ENCODE measurements at places on chromosomes 5 and 9.

GRCh38 chr5:98899456-98899855 is 29.4 kb downstream of the CHD1 start:
- DNase-seq: no peak

DNA sequence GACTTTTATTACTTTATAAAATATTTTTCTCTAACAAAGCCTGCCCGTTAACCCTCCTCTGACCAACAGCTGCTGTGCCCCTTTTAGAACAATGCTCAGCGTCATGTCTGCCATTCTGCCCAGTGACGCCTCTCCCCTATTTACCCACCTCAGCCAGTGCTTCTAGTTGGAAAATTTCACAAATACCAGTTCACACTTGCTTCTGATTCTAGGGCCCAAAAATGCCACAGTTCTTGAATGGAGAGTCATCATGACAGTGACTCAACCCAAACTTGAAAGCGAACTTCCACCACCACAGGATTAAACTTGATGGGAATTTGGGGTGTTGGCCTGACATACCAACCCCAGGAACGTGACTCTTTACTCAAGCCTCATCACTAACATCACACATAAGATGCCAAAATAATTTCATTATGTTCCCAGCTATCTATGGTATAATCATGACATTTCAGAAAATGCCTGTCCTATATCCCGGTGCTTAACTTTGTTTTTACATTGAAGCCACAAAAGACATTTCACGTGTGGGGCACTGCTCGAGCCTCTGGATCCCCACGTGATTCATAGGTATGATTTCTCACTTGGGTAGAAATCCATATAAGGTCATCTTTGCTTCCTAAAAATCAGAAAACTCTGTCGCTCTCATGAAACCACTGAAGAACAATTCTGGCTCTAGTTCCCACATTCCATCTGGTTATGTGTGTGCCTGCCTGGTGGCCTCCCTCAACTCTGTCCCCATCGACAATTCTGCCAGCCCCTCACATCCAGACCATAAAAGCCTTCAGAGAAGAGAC is 220.9 kb downstream of the ACTL7B start:
- no peak for DNase-seq

DNA sequence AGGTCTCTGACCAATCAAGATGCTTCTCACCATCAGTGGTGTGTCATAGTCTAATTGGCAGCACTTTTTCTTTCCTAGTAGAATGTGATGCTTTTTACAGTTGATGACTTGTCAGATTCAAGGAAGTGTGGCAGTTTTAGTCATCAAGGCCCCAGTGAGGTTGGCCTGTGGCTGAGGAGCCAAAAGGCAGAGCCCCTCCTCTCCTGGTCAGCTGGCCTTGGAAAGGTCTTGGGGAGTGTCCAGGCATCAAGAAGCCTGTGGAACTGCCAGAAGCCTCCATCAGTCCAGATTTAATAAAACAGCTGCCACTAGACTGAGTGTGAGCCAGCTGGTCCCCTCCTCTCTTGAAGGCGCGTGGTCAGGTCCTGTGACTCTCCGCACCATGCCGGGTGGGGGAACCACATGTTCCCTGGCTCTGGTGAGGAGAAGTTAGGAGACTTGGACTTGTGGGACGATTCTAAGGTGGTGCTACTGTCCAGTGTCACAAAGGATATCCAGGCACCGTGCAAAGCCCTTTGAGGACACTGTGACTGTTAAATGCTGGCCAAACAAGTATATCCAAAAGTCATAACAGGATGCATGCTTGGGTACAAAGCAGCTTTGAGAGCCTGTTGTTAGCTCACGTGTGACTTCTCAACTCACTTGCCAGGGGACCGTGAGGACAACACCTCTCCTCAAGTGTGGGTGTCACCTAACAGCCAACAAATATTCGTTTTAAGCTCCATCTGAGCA is 6.1 kb upstream of the ANGPTL2 start:
- DNase-seq: no peak

GRCh38 chr5:173055722-173055982 is 500 bp upstream of the CREBRF start:
- no peak for DNase-seq

DNA sequence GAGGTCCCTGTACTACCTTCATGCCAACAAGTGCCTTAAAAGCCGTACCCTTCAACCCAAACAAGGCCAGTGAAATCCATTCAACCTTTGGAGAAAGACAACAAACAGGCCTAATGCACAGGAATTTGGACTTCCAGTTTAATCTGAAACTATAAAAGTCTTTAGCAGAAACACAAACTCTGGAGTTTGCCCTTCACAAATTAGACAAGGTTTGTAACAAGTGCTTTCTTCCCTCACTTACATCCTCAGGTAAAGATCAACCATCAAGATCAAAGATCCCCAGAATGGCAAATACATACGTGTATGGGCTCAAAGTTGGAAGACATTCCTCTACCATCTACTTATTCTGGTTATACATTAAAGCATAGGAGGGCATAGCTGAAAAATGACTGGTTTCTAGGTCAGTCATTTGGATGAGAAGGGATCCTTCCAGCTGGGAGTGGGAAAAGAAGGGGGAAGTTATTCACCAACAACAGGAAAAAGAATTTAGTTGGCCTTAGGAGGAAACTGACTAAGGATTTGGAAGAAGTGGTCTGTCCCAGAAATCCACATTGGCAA is 2.0 kb downstream of the DAB2 start:
- no peak for DNase-seq

GRCh38 chr9:76181020-76181641 is 213.1 kb downstream of the RFK start:
- peak; percentile 11 for DNase-seq

DNA sequence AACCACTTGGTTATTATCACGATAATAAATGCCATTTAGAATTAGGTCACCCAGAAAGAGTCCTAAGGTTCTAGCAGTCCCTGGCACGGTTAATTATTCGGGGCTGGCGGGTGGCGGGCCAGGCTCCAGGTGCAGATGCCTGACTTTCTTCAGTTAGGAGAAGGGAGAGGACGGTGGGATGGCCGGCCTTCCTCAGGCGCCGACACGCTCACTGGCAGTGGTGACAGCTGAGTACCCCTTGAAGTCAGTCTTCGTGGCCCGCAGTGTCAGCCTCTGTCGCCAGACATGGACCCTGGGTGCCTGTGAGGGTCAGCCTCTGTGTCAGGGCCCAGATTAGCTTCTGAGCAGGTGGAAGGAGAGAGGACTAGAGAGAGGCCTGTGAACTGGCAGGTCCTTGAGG is 21.1 kb upstream of the EXOC3 start:
- DNase-seq: no peak

DNA sequence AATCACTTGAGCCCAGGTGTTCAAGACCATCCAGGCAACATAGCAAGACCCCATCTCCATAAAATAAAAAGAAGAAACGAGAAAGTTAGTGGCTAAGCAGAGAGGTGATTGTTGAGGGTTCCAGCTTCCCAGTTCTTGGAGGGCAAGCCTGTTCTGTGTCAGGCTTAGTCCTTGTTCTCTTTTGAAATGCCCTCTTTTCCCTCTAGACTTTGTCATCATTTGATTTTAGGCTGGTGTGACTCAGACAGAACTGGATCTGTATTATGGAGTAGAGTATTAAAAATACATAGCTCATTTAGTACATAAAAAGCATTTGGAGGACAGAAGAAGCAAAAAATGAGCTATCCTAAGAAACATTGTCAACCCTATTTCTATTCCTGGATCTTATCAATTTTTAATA is 159.4 kb downstream of the CD180 start:
- no peak for DNase-seq

DNA sequence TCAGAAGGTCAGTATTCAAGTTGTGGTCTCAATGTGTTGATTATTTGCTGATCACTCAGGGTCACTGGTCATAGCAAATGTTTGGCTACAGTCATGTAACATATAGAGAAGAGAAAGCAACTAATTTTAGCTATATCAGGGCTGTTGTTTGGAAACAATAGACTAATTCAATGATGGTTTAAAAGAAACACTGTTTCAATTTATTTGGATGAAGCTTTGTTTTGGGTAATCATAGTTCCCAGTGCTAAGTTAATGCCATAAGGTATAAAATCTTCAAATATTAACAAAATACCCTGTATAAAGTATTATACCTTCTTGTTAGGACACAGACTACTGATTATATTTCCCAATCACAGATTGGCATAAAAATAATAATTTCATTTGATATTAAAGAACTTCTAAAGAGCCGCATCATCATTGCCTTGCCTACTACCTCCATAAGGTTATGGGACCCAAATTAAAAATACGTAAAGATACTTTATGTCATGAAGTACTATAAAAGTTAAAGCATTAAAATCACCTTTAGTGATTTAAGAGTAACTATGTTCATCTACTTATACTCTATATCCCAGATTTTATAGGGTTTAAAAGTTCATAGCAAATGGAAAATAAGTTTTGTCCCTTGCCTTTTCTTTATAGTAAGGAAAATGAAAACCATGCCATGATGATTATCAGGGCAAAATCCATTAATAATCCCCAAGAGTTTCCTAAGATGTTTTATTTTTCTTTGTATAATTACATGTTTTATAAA is 6.0 kb downstream of the NR3C1 start:
- no peak for DNase-seq

GRCh38 chr5:150584556-150585335 is 55.7 kb upstream of the SYNPO start:
- no peak for DNase-seq

- no peak for DNase-seq
Observed at GRCh38 chr9:35978792-35979191, 20.8 kb upstream of the OR2S2 start.

- DNase-seq: no peak
Observed at GRCh38 chr9:12784461-12785259, 9.8 kb downstream of the LURAP1L start.

DNA sequence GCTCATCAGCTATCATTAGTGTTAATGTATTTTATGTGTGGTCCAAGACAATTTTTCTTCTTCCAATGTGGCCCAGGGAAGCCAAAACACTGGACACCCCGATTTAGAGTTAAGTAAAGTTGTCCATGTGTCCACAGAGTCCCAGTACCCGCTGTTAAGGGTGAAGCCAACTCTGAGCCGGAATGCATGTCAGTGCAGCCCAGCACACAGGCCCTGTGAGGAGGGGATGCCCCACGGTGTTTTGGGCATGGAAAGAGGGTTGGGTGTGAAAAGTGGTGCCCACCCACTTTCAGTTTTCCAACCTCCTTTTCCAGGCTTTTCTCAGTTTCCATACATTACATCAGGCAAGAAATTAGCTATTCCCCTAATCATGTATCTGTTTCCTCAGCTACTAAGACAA is 24.4 kb downstream of the SHC3 start:
- DNase-seq: no peak

DNA sequence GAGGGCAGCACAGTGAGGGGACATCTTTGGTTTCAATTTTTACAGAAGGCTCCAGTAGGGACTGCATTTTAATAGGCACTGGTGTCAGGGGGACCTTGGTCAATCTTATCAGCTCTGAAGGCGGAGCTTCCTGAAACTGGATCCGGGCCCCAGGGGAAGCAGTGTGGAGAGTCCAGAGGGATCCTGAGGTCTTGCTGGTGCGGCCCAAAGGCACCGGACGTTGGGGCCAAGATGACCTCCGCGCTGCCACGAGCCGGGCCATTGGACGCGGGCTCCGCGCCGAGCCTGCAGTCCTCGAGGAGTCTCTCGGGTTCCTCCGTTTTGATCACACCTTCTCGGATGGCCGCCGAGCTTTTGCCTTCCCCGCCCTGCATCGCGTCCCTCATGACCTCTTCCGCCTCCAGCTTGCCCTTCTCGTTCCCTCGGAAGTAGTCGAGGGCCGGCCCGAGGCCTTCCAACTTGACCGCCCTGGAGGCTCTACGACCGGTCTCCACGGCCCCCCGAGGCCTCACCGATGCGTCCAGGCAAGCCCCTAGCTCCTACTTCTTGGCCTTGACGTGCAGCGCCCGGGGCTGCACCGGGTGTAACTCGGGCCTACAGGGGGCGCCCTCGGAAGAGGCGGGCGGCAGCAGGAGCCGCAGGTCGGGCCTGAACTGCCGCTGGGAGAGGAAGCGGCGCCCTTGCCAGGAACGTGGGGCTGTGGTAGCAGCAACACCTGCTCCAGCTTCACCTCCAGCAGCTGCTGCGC is 18.8 kb downstream of the C5orf52 start:
- DNase-seq: no peak

DNA sequence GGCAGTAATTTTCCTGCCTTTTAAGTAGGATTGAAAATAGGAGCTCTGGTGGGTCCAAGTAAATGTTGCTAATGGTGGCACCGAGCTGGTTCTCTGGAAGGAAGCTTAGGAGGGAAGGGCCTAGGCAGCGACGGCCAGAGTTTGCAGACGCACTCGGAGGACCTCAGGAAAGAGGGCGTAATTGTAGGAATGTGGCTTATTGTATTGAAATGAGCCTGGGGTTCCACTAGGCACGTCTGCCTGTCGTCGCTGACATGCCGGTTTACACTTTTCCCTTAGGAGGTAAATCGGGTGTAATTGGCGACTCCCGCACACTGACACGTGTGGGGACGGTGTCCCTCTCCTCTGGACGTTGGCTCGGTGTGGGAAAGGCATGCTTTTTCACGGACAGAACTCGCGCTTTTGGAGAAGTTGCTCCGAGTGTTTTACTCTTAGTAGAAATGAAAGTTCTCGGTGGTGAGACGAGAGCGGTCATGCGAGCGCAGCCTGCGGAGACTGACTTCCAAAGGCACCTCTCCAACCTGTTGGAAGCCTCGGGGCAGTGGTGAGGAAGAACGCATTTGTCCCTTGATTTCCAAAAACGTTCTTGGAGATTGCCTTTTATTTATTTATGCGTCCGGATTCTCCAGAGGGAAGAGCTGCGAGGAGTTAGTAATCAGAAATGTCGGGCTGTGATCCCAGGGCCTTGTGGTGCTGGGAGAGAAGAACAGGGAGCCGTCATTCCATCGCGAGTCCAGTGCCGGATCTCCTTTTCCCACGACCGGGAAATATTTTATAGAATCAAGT is 1.3 kb downstream of the NR4A3 start:
- no peak for DNase-seq

GRCh38 chr5:170416526-170416925 is 27.4 kb upstream of the KCNMB1 start:
- no peak for DNase-seq

DNA sequence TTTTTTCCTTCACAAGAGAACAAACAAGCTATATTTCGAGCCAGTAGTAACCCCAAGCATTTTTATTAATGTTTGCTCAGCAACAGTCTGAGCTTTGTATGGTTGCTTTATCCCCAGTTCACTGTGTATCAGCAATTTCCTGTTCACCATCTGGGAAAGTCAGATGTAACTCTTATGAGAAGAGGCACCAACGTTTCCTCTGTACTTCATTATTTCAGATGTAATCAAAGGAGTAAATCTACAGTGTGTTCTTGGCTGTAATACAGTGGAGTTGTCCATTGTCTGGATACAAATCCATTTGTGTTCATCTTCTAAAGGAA is 340.2 kb downstream of the ARRDC3 start:
- DNase-seq: no peak

- no peak for DNase-seq
Observed at GRCh38 chr9:85586684-85587083, 155.1 kb downstream of the AGTPBP1 start.
